Frontal cortex (tissue), 4 donors: ENCODE measurements at places on chromosomes 13 and 19.
A peak's percentile ranks its signal among the peaks of the same experiment; 100 is the strongest.

DNA sequence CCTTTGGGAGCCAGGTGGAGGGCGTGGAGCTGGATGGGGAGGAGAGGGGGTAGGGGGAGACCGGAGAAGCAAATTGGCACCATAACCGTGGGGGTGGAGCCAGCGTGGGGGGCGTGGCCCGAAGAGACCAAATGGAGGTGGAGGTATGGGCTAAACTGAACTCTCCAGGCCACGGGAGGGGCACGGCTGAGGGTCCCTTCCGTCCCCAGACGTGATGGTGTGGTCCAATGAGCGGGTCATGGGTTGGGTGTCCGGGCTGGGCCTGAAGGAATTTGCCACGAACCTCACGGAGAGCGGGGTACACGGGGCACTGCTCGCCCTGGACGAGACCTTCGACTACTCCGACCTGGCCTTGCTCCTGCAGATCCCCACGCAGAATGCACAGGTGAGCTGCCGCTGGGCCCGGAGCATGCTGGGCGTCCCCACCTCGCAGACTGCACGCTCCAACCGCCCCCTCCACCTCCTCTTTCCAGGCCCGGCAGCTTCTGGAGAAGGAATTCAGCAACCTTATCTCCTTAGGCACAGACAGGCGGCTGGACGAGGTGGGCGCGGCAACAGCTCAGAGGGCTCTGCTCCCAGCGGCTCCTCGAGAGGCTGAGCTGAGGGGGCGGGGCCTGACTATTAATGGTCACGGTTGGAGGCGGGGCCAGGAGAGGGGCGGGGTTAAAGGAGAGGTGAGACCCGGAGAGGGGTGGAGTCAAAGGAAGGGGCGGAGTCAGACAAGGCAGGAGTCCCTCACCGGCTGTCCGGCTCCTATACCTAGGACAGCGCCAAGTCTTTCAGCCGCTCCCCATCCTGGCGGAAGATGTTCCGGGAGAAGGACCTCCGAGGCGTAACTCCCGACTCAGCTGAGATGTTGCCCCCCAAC, 6.2 kb downstream of the HRC start:
- peak; percentile 96 for DNase-seq

GRCh38 chr13:114234266-114234644, 442 bp upstream of the CDC16 start:
- no peak for DNase-seq

DNA sequence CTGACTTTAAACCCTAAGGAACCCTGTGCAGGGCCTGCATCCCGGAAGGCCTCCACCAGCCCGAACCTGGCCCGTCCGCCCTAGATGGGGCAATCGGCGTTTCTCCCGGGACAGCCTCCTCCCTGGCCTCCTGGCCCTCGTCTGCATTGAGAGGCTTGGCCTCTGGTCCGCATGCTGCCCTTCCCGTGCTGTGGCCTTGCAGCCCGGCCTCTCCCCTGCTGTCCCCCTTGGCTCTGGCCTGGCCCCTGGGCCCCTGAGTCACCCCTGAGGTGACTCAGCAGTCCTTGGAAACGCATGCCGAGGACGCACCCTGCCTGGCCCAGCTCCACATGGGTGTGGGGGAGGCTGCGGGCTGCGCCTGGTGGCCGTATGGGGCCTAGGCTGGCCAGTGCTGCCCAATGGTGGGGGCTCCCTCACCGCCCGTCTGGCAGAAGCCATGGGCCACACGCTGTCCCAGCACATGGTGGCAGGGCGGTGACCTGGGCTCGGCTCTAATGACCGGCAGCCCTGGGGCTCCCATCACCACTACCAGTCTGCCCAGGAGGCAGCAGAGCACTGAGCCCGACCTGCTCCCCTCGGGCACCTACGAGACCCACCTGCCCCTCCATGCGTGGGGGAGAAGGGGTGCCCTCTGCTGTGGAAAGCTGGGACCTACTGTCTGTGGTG, 25.7 kb downstream of the SH3GL1 start:
- no peak for DNase-seq

DNA sequence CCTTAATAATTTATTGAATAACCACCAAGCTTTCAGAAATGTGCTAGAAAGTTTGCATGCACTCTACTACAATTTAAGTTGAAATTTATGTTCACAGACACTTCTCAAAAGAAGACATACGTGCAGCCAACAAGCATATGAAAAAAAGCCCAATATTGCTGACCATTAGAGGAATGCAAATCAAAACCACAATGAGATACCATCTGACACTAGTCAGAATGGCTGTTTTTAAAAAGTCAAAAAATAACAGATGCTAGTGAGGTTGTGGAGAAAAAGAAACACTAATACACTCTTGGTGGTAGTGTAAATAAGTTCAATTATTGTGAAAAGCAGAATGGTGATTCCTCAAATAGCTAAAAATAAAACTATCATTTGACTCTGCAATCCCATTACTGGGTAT, 308.8 kb upstream of the PCDH9 start:
- DNase-seq: no peak

GRCh38 chr19:5536337-5536894, 31.3 kb downstream of the TINCR start:
- peak; percentile 69 for DNase-seq

DNA sequence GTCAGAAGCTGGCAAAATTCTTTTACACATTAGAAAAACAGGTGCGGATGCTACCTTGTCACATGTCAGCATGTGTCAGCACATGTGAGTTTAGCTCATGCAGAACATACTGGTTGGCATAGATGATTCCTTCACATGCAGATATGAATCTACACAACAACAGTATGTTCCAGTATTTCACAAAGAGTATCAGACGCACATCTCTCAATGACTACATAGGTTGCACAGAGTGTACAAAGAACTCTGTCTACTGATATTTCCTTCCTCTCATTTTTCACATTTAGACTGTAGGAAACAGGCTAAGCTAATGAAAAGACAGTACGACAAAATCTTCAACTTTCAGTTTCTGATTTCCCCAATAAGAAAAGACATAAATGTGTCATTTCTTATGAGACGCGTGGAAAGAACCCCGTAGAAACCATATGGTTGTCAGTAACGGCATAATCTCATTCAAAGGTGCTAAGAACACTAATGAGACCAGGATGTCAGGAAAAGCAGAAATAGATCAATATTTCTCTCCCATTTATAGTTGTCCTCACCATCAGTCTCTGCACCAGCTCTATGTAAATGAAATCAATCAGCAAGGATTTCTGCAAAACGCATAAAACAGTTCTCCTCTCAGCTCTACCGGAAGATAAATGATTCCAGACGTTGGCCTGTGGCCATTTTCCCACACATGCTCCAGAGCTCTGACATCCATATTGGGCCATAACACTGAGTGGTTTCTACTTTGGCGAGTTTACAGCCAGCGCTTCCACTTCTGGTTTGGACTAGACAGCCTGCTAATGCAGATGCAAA, 81.2 kb downstream of the STARD13 start:
- no peak for DNase-seq

DNA sequence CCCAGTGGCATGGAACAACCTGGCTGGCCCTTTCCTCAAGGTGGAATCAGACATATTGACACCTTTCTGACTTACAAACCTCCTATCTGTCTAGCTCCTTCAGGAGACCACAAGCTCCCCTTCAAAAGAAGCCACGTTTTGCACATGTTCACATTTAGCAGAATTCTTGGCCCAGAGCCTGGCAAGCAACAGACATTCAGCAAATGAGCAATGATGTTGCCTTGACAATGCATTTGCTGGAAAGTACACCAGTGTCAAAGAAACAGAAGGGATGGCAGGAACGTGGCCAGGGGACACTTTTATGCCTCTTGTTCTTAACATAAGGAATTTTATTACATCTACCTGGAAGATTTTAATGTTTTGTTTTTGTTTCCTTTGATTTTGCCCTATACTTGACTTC, 85.5 kb upstream of the FGF14 start:
- DNase-seq: no peak

- DNase-seq: no peak
These were observed 57.2 kb upstream of the C1QTNF9 start for GRCh38 chr13:24252136-24252535.

DNA sequence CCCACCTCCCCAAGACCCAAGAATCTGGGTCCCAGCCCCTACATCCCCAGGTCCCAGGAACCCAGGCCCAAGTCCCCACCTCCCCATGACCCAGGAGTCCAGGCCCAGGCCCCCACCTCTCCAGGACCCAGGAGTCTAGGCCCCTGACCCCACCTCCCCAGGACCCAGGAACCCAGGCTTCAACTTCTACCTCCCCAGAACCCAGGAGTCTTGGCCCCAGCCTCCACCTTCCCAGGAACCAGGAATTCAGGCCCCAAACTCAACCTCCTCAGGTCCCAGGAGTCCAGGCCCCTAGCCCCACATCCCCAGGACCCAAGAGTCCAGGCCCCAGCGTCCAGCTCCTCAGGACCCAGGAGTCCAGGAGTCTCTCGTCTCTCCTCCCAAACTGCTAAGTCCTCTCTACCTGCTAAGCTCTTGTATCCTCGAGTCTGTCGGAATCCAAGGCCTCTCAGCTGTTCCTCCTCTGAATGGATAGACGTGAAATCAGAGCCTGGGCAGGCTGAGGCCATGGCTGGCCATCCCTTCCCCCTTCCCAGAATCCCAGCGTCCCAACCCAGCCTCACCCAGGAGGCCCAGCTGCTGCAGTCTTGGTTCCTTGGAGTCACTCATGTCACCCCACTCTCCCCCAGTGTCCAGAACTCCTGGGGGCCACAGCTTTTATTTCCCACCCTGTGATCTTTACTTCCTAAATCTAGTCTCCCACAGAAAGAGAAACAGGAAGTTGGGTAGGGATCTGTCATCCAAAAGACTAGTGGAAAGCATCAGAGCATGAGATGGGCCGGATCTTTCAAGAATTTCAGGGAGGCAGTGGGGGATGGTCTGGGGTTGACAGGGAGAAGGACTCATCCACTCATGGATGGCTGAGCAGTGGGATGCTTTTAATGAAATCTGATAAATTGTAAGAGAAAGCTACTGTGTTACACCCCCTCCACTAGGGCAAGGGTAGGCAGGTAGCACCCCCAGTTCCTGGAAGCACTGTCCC, at the start of gene CD209:
CD209 (minus strand) TSS at position 632 of the 982 bp plus-strand sequence; CDS start at position 609, 23 bp downstream.
- DNase-seq: no peak

DNA sequence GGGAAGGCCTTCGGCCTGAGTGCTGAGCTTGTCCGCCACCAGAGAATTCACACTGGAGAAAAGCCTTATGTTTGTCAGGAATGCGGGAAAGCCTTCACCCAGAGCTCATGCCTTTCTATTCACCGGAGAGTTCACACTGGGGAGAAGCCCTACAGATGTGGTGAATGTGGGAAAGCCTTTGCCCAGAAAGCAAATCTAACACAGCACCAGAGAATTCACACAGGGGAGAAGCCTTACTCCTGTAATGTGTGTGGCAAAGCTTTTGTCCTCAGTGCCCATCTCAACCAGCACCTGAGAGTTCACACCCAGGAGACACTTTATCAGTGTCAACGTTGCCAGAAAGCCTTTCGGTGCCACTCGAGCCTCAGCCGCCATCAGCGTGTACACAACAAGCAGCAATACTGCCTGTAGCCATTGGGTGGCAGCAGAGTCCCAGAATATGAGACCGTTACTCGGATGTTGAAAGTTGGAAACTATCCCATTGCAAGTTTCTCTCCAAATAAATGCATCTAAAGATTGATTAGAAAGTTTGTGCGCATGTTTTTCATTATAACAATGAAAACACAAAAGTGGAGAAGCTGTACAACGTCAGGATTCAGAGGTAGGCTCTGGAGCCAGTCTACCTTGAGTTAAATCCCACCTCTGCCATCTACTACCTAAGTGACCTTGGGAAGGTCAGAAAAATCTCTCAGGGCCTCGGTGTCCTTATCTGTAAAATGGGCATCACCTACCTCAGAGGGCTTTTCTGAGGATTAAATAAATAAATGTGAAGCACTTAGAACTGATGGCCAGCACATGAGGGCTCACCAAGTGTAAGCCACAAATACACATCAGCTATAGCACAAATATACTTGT, 21.1 kb downstream of the ZNF473 start:
- DNase-seq: peak; percentile 60

- no peak for DNase-seq
These were observed 226.5 kb downstream of the FOXO1 start for GRCh38 chr13:40439928-40440327.

- no peak for DNase-seq
These were observed 15.3 kb downstream of the RAB3D start for GRCh38 chr19:11324079-11324661.

DNA sequence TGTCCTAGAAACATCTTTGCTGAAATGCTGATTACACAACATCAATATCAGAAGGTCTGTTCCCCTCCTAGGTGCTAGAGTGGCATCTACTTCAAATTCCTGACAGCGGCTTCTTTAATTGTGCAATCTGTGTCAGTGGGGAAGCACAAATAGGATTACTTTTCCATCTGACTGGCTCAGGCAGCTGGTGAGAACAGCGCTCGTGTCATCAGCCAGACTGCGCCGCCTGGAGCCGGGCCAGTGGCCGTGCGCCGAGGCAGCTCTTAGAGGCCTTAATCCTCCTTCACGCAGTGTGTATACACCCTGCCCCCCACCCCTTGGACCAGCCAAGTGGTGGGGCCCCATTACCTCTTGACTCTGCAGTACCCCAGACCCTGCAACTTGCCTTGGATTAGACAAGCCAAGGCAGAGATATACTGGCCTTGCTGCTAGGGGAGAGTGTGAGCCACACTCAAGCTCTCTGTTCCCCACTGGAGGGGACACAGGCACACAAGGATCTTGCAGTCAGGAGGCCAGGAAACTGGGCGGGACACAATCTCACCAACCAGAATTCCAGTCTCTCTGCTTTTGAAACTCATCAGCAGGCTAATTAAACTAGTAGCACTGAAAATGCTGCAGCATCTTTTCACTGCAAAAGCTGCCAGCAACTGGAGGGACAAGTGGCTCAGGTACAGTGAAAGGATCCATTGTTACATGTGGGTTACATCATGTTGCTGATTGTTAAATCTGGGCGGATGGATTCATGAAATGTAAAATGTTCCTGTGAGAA, 48.9 kb upstream of the EPHX3 start:
- peak; percentile 58 for DNase-seq

DNA sequence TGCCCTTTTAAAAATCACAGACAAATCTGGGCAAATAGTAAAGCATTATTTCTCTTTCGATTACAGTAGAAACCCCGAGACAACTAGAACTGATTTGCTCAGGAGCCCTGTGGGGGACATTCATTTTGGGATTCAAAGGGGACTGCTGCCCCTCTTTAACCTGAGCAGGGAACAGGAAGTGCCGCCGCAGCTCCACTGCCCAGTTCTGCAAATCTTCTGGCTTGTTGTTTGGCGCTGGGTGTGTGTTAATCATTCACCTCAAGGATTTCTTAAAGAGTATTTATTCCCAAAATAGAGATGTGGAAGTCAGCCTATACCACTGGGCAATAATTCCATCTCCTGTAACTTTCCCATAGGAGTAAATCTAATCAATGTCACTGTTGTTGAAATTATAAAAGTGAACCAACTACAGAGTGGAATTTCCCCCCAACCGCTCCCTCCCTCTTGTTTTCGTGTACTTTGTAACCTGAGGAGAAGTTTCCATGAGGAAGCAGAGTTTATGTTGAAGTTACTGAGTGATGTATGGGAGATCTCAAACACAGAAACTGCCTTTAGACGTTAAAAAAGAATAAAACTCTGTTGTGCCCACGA, 515.8 kb downstream of the KLF12 start:
- DNase-seq: no peak
